ENCODE measurements at places on chromosomes 2 and 18.

- DNase-seq: no peak
These were observed 106.4 kb downstream of the CTAGE1 start for GRCh38 chr18:22311301-22311700.

DNA sequence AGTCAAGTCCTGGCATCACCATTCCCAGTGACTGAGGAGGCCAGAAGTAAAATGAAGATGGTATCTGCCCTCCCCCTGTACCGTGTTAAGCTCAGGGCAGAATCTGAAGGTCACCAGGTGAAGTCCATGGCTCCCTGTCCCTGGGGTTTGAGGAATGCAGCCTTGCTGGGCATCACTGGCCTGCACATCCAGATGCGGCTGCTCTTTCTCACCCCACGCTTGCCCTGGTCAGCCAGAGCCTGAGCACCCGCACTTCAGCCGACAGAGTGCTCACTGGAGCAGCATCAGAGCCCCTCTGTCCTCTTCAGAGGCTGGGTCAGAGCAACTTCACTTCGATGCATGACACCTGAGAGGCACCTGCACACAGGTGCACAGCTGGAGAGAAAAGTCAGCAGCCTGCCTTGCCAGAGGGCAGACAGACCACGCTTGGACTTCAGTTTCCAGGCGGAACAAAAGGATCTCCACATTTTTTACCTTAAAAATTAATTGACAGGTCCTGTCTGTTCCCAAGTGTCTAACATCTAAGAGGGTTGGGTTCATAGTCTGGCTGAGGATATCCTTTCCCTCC is 267.3 kb downstream of the ANAPC1 start:
- DNase-seq: no peak

DNA sequence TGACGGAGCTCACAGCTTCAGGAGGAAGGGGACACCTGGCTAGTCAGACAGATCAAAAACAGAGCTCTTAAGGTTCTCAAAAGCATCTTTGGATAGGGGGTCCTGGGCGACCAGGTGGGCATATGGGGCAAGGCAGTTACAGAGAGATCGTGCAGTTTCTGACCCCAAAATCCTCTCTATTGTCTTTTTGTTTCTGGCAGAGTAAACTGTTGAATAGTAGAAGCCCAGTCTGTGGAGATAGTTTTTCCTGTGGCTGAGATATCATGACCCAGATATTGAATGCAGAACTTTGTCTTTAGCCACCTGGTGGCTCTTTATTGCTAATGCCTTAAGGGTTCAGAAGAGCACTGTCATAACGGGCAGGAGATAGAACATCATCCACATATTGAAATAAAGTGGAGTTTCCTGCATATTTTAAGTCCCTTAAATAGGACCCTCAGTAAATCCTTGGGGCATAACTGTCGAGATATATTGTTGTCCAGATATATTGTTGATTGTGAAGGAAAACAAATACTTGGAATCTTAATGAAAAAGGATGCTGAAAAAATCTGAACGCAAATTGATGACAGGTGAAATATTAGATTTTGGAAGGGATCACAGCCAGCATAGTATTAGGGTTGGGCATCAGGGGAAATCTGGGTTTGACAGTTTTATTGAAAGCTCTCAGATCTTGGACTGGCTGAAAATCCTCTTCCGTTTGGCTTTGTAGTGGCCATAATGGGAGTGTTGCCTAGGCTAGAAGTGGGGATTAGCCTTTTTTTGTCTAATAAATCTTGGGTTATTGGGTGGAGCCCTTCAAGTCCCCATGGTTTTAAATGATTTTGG is 14.1 kb upstream of the ZDBF2 start:
- DNase-seq: no peak

DNA sequence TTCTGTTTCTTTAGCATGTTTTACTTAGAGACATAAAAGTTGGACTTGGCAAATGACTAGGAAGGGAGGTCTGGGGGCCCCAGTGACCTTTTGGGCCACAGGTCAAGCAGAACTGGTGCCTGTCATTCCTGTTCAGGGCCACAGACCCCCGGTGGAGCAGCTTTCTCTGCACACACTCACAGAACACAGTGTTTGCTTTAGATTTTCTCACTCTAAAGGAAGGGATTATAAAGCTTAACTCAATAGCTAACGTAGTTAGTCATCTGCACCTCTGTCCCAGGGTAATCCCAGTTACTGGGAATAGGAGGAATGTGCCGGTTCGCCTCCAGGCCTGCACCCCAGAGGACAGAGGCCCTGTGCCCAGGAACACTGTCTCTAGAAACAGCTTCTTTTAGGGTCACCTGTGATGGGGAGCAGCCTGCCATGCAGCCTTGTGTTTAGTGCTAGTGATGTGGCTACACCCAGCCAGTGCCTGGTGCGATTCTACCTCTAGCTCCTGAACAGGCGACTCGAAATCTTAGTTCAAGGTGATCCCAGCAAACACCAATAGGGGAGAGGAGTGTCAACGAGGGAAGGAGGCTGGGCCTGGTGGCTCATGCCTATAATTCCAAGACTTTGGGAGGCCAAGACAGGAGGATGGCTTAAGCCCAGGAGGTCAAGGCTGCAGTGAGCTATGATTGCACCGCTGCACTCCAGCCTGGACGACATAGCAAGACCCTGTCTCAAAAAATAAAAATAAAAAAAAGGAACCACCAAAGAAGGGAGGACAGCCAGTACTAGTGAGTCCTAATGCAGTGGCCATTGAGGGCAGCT is 11.6 kb downstream of the SPATA3 start:
- DNase-seq: no peak

- no peak for DNase-seq
These were observed 75.4 kb downstream of the EPC2 start for GRCh38 chr2:148719941-148720436.

DNA sequence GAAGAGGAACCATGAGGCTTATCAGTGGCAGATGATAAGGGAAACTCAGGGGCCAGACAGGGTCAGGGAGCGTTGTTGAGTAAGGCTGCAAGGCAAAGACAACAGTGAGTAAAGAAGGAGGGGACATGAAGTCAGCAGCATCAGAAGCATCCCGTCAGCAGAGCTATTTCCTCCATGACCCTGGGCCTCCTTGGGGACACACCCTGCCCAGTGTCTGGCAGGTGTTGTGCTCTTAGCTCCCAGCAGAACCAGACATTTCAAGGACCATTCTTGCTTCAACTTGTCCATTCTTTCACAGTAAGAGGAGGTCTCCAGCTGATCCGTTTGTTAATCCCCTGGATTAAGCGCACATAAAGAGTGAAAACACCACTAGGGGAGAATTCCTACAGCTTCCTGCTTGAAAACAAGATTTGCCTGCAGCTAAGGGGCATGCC is 88.7 kb upstream of the MEIS1 start:
- DNase-seq: no peak

DNA sequence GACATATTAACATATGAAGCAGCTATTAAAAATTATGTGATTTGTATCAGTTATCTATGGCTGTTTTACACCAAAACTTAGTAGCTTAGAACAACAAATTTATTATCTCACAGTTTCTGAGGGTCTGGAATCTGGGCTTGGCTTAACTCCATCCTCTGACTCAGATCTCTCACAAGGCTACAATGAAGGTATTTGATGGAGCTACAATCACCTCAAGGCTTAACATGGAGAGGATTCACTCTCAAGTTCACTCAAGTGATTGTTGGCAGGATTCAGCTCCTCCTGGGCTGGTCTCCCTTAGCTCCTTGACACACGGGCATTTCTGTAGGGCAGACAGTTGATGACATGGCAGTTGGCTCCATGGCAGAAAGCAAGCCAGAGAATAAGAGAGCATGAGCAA is 133.0 kb upstream of the SLC14A2 start:
- no peak for DNase-seq

GRCh38 chr2:223855426-223855825 is 18.0 kb upstream of the AP1S3 start:
- no peak for DNase-seq

DNA sequence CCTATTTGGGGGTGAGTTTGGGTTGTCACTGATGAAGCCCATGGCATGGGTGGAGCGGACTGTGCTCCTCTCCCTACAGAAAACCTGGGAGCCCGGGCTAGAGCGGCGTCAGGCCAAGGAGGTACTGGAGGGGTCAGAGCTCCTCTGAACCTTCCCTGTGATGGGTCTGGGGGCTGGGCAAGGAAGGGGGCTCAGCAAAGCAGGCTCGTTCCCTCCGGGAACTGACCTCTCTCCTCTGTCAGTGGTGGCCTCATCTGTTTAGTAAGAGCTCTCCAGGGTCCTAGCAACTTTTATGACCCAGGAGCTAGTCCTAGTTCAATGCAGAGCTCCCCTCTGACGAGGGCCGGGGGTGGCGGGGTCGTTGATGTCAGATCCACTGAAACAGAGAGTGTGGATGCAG is 62.4 kb upstream of the OTOF start:
- no peak for DNase-seq

GRCh38 chr2:137190411-137191195 is 425.3 kb downstream of the THSD7B start:
- no peak for DNase-seq

DNA sequence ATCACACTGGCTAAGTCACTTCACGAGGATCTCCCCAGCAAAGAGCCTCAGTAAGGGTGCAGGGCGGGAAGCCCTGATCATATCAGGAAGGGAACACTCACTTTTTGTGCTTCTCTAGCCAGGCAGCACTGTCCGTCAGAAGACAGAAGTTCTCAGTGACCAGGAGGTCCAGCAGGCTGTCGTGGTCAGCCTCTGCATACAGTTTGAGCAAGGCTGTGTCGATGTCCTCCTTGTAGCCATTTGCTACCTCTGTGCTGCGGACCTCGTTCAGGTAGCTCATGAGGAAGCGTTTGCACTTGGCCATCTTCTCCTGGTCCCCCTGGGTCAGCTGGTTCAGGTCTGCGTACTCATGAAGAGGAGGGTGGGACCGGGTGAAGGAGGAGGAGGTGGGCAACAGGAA is 38.7 kb downstream of the GPR45 start:
- no peak for DNase-seq

DNA sequence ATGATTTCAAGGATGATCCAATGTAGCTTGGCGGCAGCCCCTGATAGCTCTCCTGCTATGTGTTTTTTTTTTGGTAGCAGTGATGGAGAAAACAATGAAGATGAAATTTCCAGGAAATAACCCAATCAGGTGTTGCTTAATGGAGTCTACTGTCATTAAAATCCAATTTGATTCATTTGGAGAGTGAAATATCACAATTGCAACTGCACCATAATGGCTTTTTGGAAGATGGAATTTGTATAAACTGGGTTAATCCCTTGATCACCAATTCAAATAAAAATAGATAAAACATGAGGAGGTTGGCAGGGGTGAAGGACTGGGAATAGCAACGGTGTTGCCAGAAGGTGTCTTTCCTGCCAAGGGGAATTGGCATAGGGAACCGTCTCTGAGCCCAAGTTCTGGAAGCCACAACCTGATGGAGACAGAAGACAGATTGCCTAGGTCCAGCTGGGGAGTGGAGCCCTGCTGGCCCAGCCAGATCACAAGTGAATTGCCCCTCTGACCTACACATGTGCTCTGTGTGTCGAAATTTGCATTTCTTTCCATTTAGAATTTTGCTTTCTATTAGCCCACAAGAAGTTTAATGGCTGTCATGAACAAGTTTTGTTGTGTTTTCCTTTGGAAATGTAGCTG is 170.3 kb upstream of the SPRED2 start:
- no peak for DNase-seq

DNA sequence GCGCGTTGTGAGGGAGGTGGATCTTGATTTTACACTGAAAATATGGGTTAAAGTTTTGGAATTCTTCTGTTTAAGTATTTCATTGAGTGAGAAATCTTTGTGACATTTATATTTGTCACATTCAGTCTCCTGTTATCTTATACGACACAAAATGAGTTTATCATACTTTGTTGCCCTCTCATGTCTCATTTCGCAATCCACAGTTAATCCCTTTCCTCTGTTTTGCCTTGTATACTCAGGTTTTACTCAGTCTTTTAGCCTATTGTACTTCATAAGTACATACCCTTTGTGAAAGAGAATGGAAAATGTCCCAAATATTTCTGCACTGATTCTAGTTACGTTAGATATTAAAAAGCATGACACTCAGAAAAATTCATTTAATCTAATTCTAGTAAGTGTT is 142.7 kb downstream of the ATP9B start:
- no peak for DNase-seq

DNA sequence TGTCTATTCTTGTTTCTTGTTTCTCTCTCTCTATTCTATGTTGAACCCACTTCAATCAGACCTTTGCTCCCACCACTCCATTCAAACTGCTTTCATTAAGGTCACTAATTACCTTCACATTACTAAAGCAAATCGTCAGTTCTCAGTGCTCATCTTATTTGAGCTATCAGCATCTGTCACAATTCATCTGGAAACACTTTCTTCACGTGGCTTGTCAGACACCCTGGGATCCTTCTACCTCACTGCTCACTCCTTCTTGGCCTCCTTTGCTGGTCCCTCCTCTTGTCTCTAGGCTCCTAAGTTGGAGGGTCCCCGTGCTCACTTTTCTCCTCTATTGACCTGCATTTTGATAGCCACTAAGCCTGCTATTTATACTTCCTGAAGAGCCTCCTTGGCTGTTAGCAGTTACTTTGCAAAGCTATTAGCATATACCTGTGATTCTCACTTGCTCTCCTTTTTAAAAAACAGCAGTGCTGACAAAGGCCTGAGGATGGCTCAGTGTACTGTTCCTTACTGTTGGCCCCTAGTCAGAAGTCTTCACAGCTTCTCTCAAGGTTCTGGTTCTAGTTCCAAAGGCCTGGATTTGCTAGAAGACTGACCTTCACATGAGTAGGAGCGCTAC is 80.2 kb downstream of the PLEKHM3 start:
- DNase-seq: no peak

DNA sequence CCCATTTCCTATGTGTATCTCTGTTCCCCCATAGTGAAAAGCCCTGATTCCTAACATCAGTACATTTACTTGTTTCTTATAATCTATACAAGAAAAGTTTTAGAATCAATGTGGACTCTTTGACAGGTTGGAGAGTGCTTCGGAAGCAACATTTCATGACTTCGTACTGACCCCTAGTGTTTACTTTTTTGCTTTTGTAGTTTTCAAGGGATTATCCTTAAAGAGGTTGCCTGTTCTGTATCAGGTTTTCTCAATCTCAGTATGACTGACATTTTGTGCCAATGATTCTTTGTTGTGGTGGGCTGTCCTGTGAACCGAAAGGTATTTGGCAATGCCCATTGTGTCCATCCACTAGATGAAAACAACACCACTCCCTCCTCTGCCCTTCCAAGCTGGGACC is 43.3 kb upstream of the SERPINB2 start:
- DNase-seq: no peak

DNA sequence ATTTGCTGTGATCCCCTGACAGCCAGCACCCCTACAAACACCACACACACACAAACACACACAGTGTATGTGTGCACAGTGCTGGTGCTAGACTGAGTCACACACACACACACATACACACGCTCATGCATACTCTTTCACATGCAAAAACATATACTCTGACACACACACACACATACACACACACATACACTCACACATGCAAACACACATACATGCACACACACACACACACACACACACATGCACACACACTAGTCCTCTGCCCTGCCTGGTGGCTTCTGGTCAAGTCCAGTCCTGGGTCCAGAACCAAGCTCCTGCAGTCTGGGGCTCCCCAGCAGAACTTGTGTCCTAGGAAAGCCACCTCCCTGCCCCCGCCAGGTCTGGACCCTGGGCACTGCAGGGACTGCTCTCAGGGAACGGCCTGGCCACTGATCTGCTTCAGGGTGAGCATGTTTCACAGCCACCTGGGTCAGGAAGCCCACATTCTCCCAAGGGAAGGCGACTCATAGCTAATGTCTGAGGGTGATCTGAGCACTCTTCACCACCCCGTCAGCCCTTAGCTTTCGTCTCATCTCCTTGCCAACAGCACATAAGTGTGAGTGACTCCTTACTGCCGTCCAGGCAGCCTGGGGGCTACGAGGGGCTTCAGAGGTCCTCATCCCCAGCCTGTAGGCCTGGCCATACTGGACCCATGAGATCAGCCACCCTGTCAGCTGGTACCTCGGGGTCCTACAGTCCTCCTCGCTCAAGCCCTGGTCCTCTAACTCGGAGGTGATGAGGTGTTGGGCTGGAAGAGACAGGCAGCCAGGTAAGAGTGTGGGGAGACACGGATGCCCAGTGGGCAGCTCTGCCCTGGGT is 88.1 kb downstream of the MCFD2 start:
- no peak for DNase-seq

Measured in stimulated activated CD8-positive, alpha-beta memory T cell treated with anti-CD3 and anti-CD28 coated beads, Interleukin-7, amount 100 ng/mL, for 24 hours (primary cell).